ENCODE measurements at places on chromosomes 7 and 10.
A peak's percentile ranks its signal among the peaks of the same experiment; 100 is the strongest.

DNA sequence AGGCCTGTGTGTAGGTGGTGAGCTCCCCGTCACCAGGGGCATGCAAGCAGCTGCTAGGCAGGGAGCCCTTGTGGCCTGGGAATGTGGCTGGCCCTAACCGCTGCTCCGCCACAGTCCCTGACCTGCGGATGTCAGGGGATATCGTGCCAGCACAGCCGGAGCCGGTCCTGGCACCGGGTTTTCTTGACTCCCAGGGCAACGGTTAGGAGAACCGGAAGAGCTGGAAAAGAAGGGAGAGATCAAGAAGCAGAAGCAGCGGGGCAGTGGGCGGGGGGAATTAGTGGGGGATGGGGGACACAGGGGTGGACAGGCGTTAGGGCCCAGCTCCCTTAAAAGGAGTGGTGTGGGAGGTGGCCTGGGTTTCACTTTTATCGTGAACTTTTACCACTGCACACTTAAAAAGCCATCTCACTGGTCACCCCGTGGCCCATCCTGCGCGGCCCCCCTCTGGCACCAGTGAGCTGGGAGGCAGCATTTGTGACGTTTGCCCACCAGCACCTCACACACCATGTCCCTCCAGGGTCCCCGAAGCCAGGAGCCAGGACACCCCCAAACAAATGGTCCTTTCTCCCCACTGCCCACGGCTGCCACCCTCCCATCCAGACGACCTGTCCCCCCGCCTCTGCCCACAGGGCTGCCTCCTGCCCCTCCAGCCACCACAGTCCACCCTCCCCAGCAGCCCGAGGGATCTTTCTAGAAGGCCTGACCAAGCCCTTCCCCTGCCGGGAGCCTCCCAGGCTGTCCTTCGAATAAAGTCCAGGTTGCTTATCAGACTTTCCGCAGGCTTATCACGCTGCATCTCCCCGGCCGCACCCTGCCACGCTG is 1.8 kb upstream of the MICALL2 start:
- peak; percentile 44 for DNase-seq

DNA sequence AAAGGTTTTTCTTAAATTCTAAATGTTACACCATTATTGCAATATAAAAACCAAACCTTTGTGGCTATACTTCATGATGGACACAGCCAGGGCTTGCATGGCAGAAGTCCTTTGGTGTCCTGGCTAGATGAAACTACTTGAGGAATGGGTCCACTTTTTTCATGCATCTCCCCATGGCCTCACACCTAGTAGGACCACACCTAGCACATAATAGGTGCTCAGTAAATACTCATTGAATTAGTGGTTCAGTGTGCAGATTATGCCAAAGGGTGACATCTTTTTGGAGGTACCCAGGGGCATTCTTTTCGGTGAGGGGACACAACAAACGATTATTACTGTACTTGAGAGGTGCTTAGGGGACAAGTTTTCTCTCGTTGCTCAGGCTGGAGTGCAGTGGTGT is 20.7 kb upstream of the SRGN start:
- DNase-seq: no peak

DNA sequence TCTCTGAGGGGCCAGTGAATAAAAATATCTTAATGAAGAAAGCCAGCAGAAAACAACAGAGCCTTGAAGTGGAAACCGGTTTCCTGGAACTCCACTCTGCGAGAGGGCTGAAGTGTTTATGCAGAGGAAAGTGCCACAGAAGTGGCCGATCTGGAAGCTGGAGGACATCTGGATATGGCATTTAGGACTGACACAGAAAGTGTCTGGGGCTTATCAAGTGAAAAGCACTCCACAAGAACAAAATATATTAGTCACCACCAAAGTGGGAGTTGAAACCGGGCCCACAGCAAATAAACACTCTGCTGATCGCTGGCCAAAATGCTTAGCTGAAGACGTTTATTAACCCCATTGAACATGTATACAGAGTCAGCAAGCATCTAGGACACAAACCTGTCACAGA is 7.8 kb downstream of the NOD1 start:
- peak; percentile 81 for DNase-seq

DNA sequence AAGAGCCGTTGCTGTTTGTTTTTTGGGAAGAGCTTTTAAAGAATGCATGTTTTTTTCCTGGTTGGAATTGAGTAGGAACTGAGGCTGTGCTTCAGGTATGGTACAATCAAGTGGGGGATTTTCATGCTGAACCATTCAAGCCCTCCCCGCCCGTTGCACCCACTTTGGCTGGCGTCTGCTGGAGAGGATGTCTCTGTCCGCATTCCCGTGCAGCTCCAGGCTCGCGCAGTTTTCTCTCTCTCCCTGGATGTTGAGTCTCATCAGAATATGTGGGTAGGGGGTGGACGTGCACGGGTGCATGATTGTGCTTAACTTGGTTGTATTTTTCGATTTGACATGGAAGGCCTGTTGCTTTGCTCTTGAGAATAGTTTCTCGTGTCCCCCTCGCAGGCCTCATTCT is 31.6 kb downstream of the PFKFB3 start:
- no peak for DNase-seq

DNA sequence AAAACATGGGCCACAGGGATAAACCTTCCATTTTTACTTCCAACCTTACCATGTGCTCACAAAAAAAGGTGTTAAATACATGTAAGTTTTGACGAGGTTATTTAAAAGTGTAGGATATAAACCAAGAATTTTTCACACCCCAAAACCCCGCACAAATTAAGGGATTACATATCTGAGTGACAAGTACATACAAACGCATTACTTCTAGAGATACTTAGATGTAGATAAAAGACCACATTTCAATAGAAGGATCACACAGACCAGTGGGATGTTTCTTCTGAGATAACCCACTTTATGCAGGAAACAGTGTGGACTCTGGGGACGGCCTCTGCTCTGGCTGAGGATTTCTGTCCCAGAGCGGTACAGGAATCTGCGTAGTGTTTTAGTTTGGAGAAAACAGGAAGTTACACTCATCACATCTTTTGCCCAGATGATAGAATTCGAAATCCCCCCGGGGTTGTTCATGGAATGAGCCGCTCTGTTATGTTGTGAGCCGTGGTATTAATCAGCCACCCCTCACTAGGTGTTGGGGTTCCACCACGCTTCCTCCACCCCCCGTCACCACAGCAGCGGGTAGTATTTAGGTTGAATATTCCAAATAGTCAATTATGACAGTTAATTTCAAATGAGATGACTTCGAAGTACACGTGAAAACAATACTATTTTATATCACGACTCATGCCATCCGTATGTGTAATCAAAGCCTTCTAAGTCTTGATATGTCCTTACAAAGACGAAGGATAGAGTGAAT is 1.3 kb upstream of the CUL1 start:
- no peak for DNase-seq

DNA sequence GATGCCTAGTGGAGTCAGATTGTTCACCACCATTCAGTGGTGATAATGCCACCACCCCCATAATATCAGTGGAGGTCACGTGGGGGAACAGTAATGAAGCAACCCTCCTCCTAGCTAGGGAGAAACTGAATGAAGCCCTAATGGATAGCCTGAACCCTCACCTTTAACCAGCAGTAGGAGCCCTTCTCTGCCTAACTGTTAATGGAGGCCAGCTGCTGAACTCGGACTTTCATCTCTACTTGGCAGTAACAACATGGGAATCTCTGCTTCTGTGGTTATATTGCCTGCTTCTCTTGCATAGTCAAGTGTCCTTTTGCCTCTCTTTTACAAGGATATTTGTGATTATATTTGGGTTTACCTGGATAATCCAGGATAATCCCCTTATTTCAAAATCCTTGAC is 1097.9 kb downstream of the REEP3 start:
- DNase-seq: no peak

DNA sequence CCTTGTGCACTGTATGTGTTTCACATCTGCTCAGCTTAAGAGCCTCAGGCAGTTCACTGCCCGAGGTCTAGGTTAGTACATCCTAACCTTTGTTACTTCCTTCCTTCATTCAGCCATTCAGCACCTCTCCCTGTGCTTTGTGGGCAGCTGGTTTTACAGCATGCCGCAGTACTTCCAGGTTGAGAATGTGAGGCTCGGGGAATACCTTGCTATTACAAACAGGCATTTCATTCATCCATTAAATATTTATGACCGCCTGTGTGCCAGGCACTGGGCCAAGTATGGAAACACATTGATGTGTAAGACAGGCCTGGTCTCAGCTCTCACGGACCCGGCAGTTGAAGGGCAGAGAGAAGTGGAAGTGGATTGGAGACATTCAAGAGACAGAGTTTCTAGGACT is 82.4 kb downstream of the SHH start:
- DNase-seq: no peak

DNA sequence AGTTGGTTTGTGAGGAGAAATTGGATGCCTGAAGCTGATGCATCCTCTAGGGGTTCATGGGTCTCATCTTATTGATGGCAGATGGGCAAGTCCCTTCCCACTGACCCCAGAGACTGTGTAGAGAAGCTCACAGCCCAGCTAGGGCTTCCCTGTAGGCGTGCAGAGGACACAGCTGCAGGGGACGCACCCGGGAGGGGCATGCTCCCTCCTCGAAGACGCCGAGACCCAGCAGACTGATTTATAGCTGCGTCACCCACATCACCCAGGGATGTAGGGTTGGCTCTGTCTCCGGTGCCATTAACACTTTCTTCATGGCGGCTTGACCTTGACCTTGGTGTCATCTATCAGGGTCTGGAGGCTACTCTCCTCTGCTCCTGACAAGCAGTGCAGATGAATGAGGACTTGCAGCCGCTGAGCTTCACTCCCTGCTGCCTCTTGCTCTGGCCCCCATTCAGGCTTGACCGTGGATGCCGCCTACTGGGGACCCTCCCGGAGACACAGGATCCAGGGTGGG is 549.7 kb downstream of the TCERG1L start:
- DNase-seq: no peak

DNA sequence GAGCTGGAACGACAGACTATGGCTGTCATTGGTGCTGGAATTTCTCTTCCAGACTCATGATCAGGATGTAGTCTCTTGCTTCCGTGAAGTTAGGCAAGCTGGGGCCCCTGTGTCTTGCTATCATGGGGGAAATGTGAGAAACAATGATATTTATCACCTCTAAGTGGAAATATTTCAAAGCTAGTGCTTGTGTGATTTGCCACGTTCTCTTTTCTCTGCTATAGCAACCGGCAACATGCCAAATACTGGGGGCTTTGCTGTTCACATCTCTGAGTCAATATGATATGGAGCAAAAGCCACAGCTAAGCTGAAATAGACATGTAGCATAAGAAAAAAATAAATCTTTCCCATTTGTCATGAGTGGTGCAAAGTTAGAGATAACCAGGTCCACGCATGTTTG is 668.2 kb upstream of the IGFBP3 start:
- DNase-seq: no peak

DNA sequence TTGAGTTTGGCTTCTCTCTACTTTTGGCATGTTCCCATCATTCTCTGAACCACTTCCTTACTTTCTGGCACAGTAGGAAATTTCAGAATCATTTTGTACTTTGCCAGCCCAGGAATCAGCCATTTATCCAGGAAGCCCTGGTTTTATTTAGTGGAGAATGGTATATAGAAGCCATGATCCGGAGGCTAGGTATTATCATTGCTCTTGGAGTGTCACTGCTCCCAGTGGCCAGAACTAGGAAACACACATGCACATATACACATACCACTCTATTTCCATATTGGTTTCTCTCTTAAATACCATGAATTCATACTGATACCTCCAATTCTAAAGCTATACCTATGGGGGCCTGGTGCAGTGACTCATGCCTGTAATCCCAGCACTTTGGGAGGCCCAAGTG is 36.3 kb downstream of the SUFU start:
- peak; percentile 45 for DNase-seq

DNA sequence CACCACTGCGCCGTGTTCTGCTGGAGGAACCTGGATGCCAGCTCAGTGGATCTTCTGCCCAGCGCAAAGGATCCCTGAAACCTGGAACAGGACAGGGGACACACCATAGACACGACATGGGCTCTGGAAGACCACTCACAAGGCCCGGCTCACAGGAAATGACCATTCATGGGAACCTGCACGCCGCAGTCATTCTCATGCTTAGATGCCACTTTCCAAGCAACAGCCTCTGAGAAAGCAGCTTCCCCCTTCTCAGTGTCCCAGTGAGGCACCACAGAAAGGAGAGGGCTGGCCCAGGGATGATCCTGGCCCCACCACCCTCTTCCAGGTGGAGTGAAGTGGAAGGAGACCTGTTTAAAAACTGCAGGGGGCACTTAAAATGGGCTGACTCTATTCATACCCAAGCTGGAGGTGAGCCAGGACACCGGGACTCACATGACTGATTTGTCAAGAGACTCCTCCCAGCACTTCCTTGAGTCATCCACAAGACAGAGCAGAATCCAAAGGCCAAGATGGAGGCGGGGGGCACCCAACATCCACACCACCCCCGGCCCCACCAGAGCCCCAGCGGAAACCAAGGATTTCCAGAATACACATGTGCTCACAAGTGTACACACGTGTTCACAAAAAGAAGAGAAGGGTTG is 11.2 kb downstream of the CTBP2 start:
- DNase-seq: peak; percentile 79

GRCh38 chr7:106062006-106062405 is 50.1 kb downstream of the SYPL1 start:
- no peak for DNase-seq

DNA sequence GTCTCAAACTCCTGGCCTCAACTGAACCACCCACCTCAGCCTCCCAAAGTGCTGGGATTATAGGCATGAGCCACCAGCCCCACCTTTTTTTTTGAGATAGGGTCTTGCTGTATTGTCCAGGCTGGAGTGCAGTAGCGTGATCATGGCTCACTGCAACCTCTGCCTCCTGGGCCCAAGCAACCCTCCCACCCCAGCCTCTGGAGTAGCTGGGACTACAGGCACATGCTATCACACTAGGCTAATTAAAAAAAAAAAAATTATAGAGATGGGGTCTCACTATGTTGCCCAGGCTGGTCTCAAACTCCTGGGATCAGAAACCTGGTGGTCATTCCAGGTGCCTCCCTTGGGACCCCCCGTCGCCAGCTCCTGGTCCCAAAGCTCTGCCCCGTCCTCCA is 25.0 kb downstream of the GTF2IRD1 start:
- no peak for DNase-seq

- DNase-seq: peak; percentile 43
Measured at GRCh38 chr7:134605978-134606923, 40.4 kb upstream of the BPGM start.

- DNase-seq: no peak
Measured at GRCh38 chr10:1243486-1244234, 187.5 kb downstream of the WDR37 start.

DNA sequence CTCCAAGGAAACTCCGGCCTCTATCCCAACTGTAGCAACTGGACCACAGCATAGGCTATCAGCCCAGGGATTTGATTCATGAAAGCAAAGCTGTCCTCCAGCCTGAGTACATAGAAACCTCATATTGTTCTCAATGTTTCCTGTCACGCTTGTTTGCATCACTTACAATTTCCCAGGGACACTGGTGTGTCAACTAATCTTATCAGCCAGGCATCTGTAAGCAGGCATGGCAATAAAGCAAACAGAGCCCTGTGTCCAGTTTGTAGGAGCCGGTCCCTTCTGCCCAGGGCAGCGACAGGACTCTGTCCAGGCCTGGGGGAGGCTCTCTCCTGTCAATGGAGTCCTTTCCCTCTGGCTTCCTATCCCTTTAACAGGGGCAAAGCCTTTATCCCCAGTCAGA is 23.0 kb upstream of the CDHR3 start:
- DNase-seq: no peak

Data from HCEC 1CT (cell line).